ENCODE measurements at places on chromosomes 1 and 21. TPM values are rescaled to one million over a fixed set of nuclear protein-coding genes. Genes with fewer than 3 reads are reported as not detected.

DNA sequence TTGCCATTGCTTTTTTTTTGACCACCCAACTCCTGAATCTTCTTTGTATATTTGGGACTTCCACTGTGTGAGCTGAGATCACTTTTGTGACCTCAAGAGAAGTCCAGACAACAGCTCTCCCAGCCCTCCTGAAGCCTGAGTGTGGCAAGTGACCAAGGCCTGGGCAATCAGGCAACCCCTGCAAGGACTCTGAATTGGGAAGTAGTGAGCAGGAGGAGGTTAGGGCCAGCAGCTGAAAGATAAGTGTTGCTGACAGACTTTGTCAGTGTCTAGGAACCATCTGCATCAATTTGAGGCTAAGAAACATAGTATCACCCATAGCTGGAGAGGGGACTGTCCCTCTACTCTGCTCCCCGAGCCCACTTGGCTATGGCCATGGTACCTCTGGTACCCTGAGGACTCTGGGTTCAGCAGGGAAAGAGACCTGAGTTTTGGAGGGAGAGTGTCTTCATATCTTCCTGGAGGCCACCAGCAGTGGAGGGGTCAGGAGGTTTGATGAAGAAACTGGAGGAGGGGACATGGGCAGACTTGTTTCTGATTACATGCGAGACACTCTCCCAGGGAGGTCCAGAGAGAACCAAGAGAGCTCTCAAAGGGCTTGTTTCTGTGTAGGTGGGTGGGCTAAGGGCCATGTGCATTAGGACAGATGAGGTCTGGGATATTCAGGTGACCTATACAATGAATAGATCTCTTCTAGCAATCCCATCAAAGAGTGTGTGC lies 147.0 kb upstream of the DNAH14 start:
- no peak overlapping the region for H3K27ac ChIP-seq
- no peaks in the 10 kb centered on the region for H3K4me1 ChIP-seq
- no peak for DNase-seq
- no peak overlapping the region for H3K4me3 ChIP-seq

DNA sequence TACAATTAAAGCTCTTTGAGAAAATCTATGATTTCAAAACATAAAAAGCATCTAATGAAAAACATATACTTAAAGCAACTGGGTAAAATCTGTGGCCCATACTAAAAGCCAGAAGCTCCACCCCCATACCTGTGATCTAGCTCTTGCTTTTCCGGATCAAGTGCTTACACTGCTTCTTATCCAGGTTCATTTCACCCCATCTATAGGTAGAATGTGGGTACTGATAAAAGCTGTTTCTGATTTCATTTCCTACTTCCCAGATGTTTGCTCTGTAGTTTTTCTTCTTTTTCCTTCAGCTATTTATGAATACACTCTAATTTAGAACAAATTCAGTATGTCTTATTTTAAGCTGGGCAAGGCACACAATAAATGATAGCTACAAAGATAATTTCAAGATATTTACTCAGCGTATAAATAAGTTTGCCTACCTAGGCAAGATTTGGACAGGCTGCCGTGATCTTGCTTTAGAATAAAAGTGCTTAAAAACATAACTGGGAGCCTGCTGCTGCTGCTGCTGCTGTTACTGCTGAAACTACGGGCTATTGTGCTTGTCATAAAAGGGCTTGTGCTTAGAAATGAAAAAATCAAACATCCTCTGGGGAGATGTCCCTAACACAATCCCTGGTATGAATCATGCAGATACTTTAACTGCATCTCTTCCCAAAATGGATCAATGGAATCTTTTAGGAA lies 2.1 kb downstream of the SIPA1L2 start:
- H3K27ac ChIP-seq, result no peak overlapping the region
- peaks cover 3% of the 10 kb centered on the region for H3K27me3 ChIP-seq
- H3K36me3 ChIP-seq, result no peaks in the 10 kb centered on the region
- no peak for DNase-seq
- peaks cover 35% of the 10 kb centered on the region for H3K4me1 ChIP-seq

DNA sequence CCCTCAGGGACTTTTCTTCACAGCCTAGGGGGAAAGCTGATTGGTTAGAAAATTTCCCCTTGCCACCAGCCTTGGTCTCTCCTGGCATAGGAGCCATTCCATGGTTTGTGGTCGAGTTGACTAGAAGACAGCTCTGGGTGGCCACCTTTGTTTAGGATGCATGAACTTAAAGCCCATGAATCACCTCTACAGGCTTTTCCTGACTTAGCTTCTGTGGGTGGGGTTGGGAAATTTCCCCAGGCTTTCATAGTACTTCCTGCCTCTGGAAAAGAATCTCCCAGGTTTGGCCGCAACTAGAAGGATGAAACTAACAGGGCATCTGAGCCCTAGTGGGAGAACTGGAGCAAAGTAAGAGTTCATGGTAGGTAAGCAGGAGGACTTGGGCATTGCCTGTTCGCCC lies 72.6 kb downstream of the SNRPE start:
- no peak for DNase-seq
- no peaks in the 10 kb centered on the region for H3K27me3 ChIP-seq
- H3K27ac ChIP-seq, result no peak overlapping the region

TPTE gene
- not detected for total RNA-seq

- H3K4me1 ChIP-seq, result peaks cover 13% of the 10 kb centered on the region
- no peak overlapping the region for H3K4me3 ChIP-seq
- no peaks in the 10 kb centered on the region for H3K36me3 ChIP-seq
- DNase-seq, result no peak
- no peaks in the 10 kb centered on the region for H3K27me3 ChIP-seq
- H3K27ac ChIP-seq, result no peak overlapping the region
These were observed 24.4 kb upstream of the DOCK7 start for GRCh38 chr1:62712336-62713243.

All from stomach (tissue), 19 donors.